Activated CD8-positive, alpha-beta memory T cell treated with anti-CD3 and anti-CD28 coated beads for 48 hours (primary cell): ENCODE measurements at places on chromosomes 4 and X.

DNA sequence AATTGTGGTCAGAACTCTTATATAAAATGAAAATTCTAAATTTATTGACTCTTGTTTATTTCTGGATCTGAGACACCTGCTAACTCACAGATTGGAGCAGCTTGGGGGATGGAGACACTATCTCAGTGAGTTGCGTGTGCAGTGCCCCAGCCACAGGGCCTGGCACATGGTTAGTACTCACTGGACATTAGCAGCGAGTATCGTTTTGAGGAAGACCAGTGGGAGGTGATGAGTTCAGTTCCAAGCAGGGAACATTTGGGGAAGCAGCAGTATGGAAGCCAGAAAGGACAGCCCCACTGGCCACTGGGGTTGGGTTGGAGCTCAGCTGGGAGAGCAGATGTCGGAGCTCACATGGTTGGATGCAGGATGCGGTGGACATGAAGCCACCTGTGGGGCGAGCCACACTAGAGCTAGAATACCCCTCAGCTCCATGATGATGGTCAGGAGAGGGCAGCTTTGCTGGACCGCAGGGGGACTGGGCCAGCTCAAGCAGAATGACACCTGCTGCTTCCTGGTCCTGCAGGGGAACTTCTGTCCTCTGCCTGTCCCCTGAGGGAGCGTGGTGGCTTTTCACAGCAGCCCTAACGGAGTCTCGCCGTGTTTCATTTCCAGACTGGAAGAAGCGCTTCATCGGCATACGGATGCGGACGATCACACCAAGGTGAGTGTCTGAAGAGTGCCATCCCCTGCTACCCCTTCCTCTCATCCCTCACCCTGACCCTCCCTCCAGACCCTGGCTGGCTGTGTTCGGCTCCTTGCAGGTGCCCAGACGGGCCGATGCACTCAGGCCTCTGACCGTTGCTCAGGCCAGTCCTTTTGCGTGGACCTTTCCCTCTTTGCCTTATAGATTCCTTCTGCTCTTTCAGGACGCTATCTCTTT is 32.5 kb downstream of the HTRA3 start:
- DNase-seq, result no peak

GRCh38 chr4:112802780-112803179 is 165.8 kb downstream of the LARP7 start:
- DNase-seq, result no peak

GRCh38 chr4:144648042-144648441 is 2.1 kb downstream of the HHIP start:
- no peak for DNase-seq

DNA sequence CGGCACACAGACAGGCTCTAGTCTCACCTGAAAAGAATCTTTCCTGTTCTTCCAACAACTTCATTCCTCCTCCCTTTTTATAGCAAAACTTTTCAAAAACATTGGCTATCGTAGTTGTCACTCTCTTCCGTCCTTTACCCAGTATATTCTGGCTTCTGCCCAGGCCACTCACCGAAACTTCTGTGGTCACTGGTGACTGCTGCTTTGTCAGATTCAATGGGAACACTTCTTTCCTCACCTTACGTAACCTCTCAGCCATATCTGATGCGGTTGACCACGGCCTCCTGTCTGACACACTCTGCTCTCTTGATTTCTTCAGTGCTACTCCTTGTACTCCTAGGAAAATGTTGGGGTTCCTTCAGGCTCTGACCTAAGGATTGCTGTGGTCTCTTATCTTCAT is 9.2 kb upstream of the RNF150 start:
- DNase-seq, result no peak
